Endothelial cell of coronary artery (primary cell): ENCODE measurements at places on chromosomes 12 and 14. TPM values are rescaled to one million over a fixed set of nuclear protein-coding genes. Genes with fewer than 3 reads are reported as not detected.

Gene LRTM2
- not detected in 2 replicates for total RNA-seq

Gene PTGDR
- total RNA-seq = not detected in 2 replicates

Gene TMPRSS12
- not detected in 2 replicates for total RNA-seq

Gene SPIC
- total RNA-seq = not detected in 2 replicates
